ENCODE measurements at places on chromosomes 4 and X. TPM values are rescaled to one million over a fixed set of nuclear protein-coding genes. Genes with fewer than 3 reads are reported as not detected.

APEX2 gene
- 30.7 TPM for total RNA-seq

MAGEA9B gene
- not detected for total RNA-seq

BEX5 gene
- not detected for total RNA-seq

SPIN4 gene
- 5.2 TPM for total RNA-seq

HTR2C gene
- not detected for total RNA-seq

GAGE12E gene
- total RNA-seq: not detected

NLGN4X gene
- total RNA-seq: 0.04 TPM

IBSP gene
- not detected for total RNA-seq

AMOT gene
- 0.02 TPM for total RNA-seq

GC gene
- not detected for total RNA-seq

PRKG2 gene
- total RNA-seq: 0.67 TPM

CT47B1 gene
- not detected for total RNA-seq

CACNA1F gene
- not detected for total RNA-seq

AKAP4 gene
- not detected for total RNA-seq

TMPRSS11D gene
- total RNA-seq: not detected

GPR78 gene
- total RNA-seq: not detected

AIFM1 gene
- 74.4 TPM for total RNA-seq

USP53 gene
- total RNA-seq: 10.6 TPM

CCDC120 gene
- total RNA-seq: 3.5 TPM

SMIM31 gene
- not detected for total RNA-seq

GSX2 gene
- not detected for total RNA-seq

GNL3L gene
- total RNA-seq: 24.0 TPM

GAB1 gene
- total RNA-seq: 2.4 TPM

DSPP gene
- total RNA-seq: not detected

PDLIM5 gene
- 40.6 TPM for total RNA-seq

STK32B gene
- 15.9 TPM for total RNA-seq

MMRN1 gene
- total RNA-seq: not detected

DDIT4L gene
- 0.24 TPM for total RNA-seq

PGAM4 gene
- 0.44 TPM for total RNA-seq

Measured in A549 treated with dexamethasone at 1 μM for 4 hours (cell line).